A549 treated with Hydrocortisone at 1 μM for 4 hours (cell line): ENCODE measurements at places on chromosomes 5 and 9. TPM values are rescaled to one million over a fixed set of nuclear protein-coding genes. Genes with fewer than 3 reads are reported as not detected.

Gene TEX48
- total RNA-seq, result not detected in 5 replicates

Gene RANBP17
- total RNA-seq, result 1.9 to 2.7 TPM (median 2.2 TPM) in 5 replicates

Gene ZNF367
- total RNA-seq, result 4.9 to 6.0 TPM (median 5.2 TPM) in 5 replicates

Gene CTXN3
- total RNA-seq, result not detected in 5 replicates

Gene SLC46A2
- total RNA-seq, result not detected in 5 replicates

Gene GDF9
- 0.14 to 0.38 TPM (median 0.21 TPM) in 5 replicates for total RNA-seq

Gene TIGD6
- 4.7 to 5.6 TPM (median 5.2 TPM) in 5 replicates for total RNA-seq

Gene CCIN
- total RNA-seq, result 0.06 TPM in 1 of 5 replicates, not detected in the others

Gene AJM1
- 3.4 to 4.3 TPM (median 4.0 TPM) in 5 replicates for total RNA-seq

Gene PCDHGC5
- total RNA-seq, result 0.02 TPM in 1 of 5 replicates, not detected in the others

Gene FAM114A2
- total RNA-seq, result 8.9 to 16.1 TPM (median 10.3 TPM) in 5 replicates

Gene GPRIN1
- 7.3 to 9.6 TPM (median 9.1 TPM) in 5 replicates for total RNA-seq

Gene CDC20B
- total RNA-seq, result 0.05 to 0.10 TPM (median 0.06 TPM) in 5 replicates

Gene CSF2
- total RNA-seq, result 0.14 to 0.38 TPM (median 0.21 TPM) in 4 of 5 replicates, not detected in the other

Gene SLC34A1
- total RNA-seq, result not detected in 5 replicates

Gene SH3GL2
- 0.05 to 0.14 TPM (median 0.11 TPM) in 5 replicates for total RNA-seq

Gene ADRB2
- 0.97 to 1.6 TPM (median 1.0 TPM) in 5 replicates for total RNA-seq

Gene SPARC
- 13.0 to 20.8 TPM (median 19.7 TPM) in 5 replicates for total RNA-seq

Gene HCN1
- total RNA-seq, result not detected in 5 replicates

Gene IL13
- 0.08 TPM in 1 of 5 replicates, not detected in the others for total RNA-seq

Gene ITGA2
- 9.3 to 15.7 TPM (median 11.8 TPM) in 5 replicates for total RNA-seq

Gene PCDHAC2
- 3.3 to 4.9 TPM (median 3.7 TPM) in 5 replicates for total RNA-seq

Gene TSTD2
- 9.6 to 11.2 TPM (median 10.9 TPM) in 5 replicates for total RNA-seq

Gene SMIM33
- total RNA-seq, result not detected in 5 replicates

Gene SYNPO
- 21.7 to 25.7 TPM (median 24.0 TPM) in 5 replicates for total RNA-seq

Gene CYSRT1
- 3.0 to 5.5 TPM (median 4.2 TPM) in 5 replicates for total RNA-seq

Gene C5orf52
- not detected in 5 replicates for total RNA-seq

Gene FLT4
- total RNA-seq, result 3.6 to 4.4 TPM (median 4.0 TPM) in 5 replicates

Gene IL31RA
- 1.2 to 1.7 TPM (median 1.3 TPM) in 5 replicates for total RNA-seq

Gene PTGS1
- total RNA-seq, result 1.5 to 1.8 TPM (median 1.5 TPM) in 5 replicates

Gene LCP2
- total RNA-seq, result 0.05 to 0.06 TPM in 2 of 5 replicates, not detected in the others

Gene FAM221B
- not detected in 5 replicates for total RNA-seq

Gene SLC36A3
- not detected in 5 replicates for total RNA-seq

Gene PDE8B
- total RNA-seq, result 1.2 to 2.4 TPM (median 1.7 TPM) in 5 replicates

Gene PRUNE2
- 0.02 to 0.12 TPM (median 0.07 TPM) in 4 of 5 replicates, not detected in the other for total RNA-seq

Gene SOX30
- 0.06 to 0.07 TPM in 2 of 5 replicates, not detected in the others for total RNA-seq

Gene PLCXD3
- total RNA-seq, result 0.07 to 0.28 TPM (median 0.17 TPM) in 5 replicates

Gene TMEM174
- total RNA-seq, result not detected in 5 replicates

Gene P4HA2
- total RNA-seq, result 46.6 to 60.7 TPM (median 53.1 TPM) in 5 replicates

Gene WNT8A
- not detected in 5 replicates for total RNA-seq

Gene C7
- not detected in 5 replicates for total RNA-seq

Gene PTPRD
- 0.08 to 0.40 TPM (median 0.29 TPM) in 5 replicates for total RNA-seq
